Gastrocnemius medialis (tissue), 4 donors: ENCODE measurements at places on chromosomes 13 and 19. TPM values are rescaled to one million over a fixed set of nuclear protein-coding genes. Genes with fewer than 3 reads are reported as not detected.

GRCh38 chr13:110925023-110925612, 10.2 kb upstream of the ANKRD10 start:
- peaks cover 39% of the 10 kb centered on the region for H3K4me1 ChIP-seq
- H3K27me3 ChIP-seq = no peaks in the 10 kb centered on the region
- peak overlapping the region; percentile 88 for H3K27ac ChIP-seq
- H3K4me3 ChIP-seq = no peak overlapping the region

- no peaks in the 10 kb centered on the region for H3K27me3 ChIP-seq
- peaks cover 46% of the 10 kb centered on the region for H3K4me1 ChIP-seq
- H3K4me3 ChIP-seq = no peak overlapping the region
- no peaks in the 10 kb centered on the region for H3K36me3 ChIP-seq
- no peak for DNase-seq
These were observed 3.1 kb downstream of the ZNF784 start for GRCh38 chr19:55621205-55621672.

DNA sequence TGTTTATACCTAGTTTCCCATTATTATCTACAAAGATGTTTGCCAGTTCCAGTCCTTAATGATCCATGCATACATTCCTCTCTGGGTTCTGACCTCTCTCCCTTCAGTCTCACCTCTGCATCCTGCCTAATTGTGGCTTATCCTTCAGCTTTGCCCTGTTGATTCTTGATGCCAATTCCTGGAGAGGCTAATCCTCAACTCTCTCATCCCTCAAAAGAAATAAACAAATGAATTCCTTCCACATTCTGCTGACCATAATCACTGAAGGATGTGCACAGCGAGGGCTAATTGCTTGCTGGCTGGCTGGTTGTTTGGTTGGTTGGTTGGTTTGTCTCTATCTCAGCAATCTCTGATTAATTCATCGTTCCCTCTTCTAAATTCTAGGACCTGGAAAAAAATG, 113.8 kb downstream of the IRS2 start:
- no peak overlapping the region for H3K4me3 ChIP-seq
- H3K4me1 ChIP-seq = no peaks in the 10 kb centered on the region
- no peaks in the 10 kb centered on the region for H3K27me3 ChIP-seq

NMRK2 gene
- total RNA-seq = 46.3 TPM

- no peaks in the 10 kb centered on the region for H3K36me3 ChIP-seq
- no peak for DNase-seq
- no peaks in the 10 kb centered on the region for H3K27me3 ChIP-seq
- peaks cover 21% of the 10 kb centered on the region for H3K4me1 ChIP-seq
These were observed 10.6 kb upstream of the PTOV1 start for GRCh38 chr19:49840321-49840720.

DNA sequence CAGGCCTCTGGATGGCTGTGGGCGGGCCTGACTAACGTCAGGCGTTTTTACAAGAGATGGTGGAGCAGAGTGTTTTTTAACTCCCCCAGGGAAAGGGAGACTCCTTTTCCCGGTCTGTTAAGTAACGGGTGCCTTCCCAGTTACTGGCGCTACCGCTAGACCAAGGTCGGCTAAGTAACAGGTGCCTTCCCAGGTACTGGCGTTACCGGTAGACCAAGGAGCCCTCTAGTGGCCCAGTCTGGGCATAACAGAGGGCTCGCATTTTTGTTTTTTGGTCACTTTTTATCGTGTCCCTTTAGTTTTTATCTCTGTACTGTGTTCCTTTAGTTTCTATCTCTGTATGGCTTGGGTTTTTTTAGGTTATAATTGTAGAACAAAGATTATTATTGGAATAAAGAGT, 10.0 kb downstream of the ZNF383 start:
- H3K4me1 ChIP-seq = no peaks in the 10 kb centered on the region
- H3K27ac ChIP-seq = no peak overlapping the region
- DNase-seq = no peak

DNA sequence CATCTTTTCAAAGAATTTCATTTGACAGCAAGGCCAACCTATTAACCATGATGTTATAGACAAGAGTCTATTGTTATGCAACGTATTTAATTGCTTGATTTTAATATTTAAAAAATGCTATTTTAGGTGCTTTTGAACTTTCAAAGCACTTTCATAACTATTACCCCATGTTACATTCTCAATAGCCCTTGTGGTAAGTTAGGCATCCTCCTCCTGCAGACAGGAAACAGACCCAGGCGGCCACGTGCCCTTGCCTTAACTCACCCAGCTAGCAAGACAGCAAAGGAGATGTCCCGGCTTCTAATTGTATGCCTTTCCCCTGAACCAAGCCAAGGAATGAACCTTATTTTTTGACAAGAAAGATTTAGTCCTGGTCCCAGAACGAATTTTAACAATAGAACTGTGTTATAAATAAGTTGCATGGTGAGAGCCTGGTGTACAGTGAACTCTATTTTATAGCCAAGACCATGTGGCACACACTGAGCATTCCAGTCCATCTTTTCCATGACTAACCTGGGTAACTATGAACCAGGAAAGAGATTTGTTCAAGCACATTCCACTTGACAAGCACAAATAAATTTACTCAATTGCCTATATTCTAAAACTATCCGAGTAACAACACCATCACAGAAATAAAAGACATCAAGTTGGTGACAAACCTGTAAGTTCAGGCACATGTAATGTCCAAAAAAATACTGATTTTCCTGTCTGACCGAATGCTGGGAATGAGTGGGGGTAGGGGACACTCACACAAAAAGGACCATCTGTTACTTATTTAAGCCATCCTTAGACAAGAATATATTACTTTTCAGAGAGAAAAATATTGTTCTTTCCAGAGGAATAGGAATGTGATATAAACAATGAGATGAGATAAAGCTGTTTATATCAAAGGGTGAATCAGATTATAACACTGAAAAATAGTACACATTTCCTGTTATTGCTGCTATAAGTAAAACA, 163.0 kb downstream of the EFNB2 start:
- H3K27me3 ChIP-seq = peaks cover 4% of the 10 kb centered on the region
- H3K36me3 ChIP-seq = no peaks in the 10 kb centered on the region
- no peaks in the 10 kb centered on the region for H3K4me1 ChIP-seq
- H3K27ac ChIP-seq = no peak overlapping the region

TMIGD2 gene
- total RNA-seq = not detected
